ENCODE measurements at places on chromosomes 4 and X.

DNA sequence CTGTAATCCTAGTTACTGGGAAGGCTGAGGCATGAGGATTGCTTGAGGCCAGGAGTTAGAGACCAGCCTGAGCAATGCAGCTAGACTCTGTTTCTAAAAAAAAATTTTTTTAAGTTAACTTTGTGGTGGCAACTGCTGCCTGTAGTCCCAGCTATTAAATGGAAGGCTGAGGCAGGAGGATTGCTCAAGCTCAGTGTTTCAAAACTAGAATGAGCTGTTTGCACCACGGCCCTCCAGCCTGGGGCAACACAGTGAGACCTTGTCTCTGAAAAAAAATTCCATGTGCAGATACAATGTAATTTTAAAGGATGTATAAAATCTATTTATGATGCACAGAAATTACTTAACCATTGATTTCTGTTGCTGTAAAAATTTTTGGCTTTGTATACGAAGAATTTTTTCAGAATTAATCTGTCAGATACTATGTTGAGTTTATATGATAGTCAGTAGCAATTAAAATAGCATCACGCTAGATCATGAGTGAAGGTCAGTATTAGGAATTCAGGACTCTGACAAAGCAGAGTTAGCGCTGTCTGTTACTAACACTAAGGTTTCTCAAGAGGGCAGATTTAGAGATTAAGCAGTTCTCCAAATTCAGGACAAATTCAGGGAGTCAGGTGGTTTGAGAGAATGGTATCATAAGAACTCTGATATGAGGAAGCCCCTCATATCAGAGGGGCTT lies 8.3 kb upstream of the AGA start:
- no peaks in the 10 kb centered on the region for H3K27me3 ChIP-seq
- no peak overlapping the region for H3K4me3 ChIP-seq
- H3K36me3 ChIP-seq: no peaks in the 10 kb centered on the region
- DNase-seq: no peak
- H3K27ac ChIP-seq: no peak overlapping the region

DNA sequence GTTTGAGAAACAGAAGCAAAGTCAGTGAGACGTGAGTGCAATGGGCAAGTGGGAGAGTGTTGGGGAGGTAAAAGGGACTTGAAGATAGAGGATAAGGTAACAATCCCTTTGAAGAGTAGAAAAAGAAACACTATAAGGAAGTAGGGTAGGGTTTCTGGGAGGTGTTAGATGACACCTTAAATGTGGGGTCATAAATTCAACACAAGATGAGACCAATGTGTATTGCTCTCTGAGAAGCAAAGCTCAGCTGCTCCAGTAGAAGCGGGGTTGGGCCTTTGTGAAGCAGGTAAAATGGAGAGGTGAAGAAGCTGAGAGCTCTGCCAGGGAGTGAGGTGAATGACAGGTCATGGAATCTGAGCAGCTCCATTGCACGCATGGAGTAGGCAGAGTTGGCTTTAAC lies 85.3 kb downstream of the REELD1 start:
- no peak for DNase-seq
- H3K27me3 ChIP-seq: no peaks in the 10 kb centered on the region
- no peaks in the 10 kb centered on the region for H3K4me1 ChIP-seq
- H3K27ac ChIP-seq: no peak overlapping the region
- no peak overlapping the region for H3K4me3 ChIP-seq

- H3K4me3 ChIP-seq: no peak overlapping the region
- DNase-seq: peak; percentile 67
- no peaks in the 10 kb centered on the region for H3K27me3 ChIP-seq
- no peaks in the 10 kb centered on the region for H3K4me1 ChIP-seq
- no peak overlapping the region for H3K27ac ChIP-seq
- H3K36me3 ChIP-seq: no peaks in the 10 kb centered on the region
Measured at GRCh38 chr4:87375719-87376291, 15.2 kb downstream of the HSD17B11 start.

DNA sequence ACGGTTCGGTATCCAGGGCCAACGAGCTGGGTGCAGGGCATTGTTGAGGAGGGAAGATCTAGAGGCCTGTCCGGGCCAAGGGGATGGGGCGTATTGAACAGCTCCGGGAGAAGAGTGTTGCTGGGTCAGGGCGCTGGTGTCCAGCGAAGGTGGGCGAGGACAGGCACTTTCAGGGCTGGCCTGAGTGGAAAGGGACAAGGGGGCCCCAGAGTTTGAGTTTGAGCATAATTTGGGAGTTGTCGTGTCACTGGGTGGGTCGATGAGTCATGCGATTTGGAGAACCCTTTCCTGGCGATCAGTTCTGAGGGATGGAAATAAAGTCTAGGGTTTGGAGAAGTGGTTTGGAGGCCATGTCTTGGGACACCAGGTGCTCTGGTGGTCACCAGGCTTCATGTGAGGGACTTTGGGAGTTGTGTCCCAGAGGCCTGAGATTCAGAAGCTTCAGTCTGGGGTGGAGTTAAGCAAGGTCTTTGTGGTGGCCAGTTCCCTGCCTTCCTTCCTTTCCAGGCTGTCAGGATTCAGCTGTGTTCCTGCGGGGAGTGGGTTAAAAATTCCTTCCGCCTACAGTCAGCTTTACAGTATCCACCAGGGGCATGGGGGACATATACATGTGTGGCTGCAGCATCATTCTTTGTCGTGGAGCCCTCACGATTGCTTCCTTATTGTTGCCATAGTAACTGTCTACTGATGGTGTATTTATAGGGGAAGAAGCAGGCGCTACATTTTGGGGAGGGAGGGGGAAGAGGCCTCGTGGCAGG lies 504 bp downstream of the PRRG3 start:
- no peaks in the 10 kb centered on the region for H3K27me3 ChIP-seq
- no peaks in the 10 kb centered on the region for H3K4me1 ChIP-seq
- no peak overlapping the region for H3K4me3 ChIP-seq
- no peak for DNase-seq
- no peaks in the 10 kb centered on the region for H3K36me3 ChIP-seq
- no peak overlapping the region for H3K27ac ChIP-seq

- peaks cover 11% of the 10 kb centered on the region for H3K27me3 ChIP-seq
- no peaks in the 10 kb centered on the region for H3K4me1 ChIP-seq
- no peaks in the 10 kb centered on the region for H3K36me3 ChIP-seq
Measured at GRCh38 chr4:20684852-20685763, 15.2 kb upstream of the PACRGL start.

GRCh38 chr4:151215295-151215694 lies 61.7 kb upstream of the PRSS48 start:
- H3K4me3 ChIP-seq: no peak overlapping the region
- peak; percentile 97 for DNase-seq
- H3K4me1 ChIP-seq: peaks cover 34% of the 10 kb centered on the region
- peak overlapping the region; percentile 38 for H3K27ac ChIP-seq
- H3K27me3 ChIP-seq: no peaks in the 10 kb centered on the region

- no peak for DNase-seq
- no peak overlapping the region for H3K27ac ChIP-seq
- no peaks in the 10 kb centered on the region for H3K27me3 ChIP-seq
Measured at GRCh38 chr4:77332696-77333270, 175.8 kb downstream of the CCNG2 start.

DNA sequence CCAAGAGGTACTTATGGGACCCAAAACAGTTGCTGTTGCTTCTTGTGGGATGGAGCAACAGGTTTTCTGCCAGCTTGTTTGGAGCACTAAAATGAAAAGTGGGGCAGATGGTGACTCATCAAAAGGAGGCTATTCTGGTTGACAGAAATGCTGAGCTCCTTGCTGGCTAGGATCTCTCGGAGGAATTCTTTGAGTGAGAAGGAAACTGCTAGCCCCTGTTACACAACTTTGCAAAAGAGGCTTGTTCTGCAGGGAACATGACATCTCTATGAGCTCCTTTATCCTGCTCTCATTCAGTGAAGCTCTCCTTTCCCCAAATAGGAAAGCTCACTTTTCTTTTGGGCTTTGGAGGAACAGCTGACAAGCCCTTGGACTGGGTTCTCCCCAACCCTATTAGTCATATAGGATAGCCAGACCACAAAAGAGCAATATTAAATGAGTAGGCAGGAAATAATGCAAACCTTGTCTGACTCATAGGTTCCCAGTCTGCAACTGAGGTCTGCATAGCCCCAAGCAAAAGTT lies 108.3 kb downstream of the CDS1 start:
- H3K4me3 ChIP-seq: no peak overlapping the region
- DNase-seq: peak; percentile 76
- no peaks in the 10 kb centered on the region for H3K27me3 ChIP-seq
